ENCODE measurements at places on chromosomes 4 and X.
A peak's percentile ranks its signal among the peaks of the same experiment; 100 is the strongest.

- DNase-seq, result no peak
Measured at GRCh38 chr4:164904941-164905340, 28.0 kb downstream of the APELA start.

GRCh38 chrX:19156186-19156585 lies 33.9 kb upstream of the ADGRG2 start:
- DNase-seq, result no peak

DNA sequence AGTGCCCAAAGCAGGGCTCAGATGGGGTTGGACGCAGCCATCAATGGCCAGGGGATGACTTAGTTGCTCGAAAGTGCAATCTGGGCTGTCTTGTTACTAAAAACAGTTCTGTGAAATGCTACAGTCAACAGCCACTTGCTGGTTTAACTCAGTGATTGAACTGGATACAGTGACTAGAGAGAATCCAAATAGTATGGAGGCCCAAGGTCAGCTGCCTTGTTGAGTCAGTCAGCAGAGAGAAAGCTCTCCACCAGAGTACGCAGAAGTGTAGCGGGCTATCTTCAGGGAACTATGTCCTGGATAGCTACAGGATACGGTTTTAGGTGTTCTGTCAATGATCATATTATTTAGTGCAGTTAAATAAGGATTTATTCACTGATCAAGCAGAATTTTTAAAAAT lies 68.4 kb downstream of the TRAPPC11 start:
- no peak for DNase-seq

GRCh38 chrX:153460826-153461225 lies 9.6 kb downstream of the HAUS7 start:
- DNase-seq, result peak; percentile 17

DNA sequence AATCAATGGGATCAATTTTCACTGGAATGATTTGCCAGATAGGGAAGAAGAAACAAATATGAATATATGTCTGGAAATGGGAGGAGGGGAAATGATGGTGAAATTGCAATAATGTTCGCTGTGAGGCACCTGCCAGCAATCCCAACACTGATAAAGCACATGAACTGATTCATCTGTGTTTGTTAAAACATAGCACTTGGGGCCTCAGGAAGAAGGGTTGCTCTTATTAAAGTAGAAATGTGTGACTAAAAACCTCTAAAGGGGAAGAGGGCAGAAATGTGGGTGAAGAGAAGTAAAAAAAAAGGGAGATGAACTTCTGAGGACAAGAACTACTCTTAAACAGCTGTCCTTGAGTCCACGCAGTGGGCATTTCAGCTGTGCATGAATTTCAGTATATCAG lies 101.4 kb downstream of the C4orf51 start:
- no peak for DNase-seq
